Tibial artery (tissue), 4 donors: ENCODE measurements at places on chromosomes 6 and 20.
A peak's percentile ranks its signal among the peaks of the same experiment; 100 is the strongest.

GRCh38 chr6:134421501-134421900, 103.6 kb upstream of the SGK1 start:
- H3K27me3 ChIP-seq, result no peaks in the 10 kb centered on the region
- H3K27ac ChIP-seq, result no peak overlapping the region
- H3K36me3 ChIP-seq, result no peaks in the 10 kb centered on the region
- no peak overlapping the region for H3K4me3 ChIP-seq
- DNase-seq, result no peak

- H3K4me3 ChIP-seq, result no peak overlapping the region
- no peaks in the 10 kb centered on the region for H3K27me3 ChIP-seq
- peaks cover 16% of the 10 kb centered on the region for H3K36me3 ChIP-seq
- no peaks in the 10 kb centered on the region for H3K4me1 ChIP-seq
- no peak overlapping the region for H3K27ac ChIP-seq
- DNase-seq, result no peak
These were observed 29.3 kb downstream of the GMPR start for GRCh38 chr6:16267428-16268263.

- no peaks in the 10 kb centered on the region for H3K27me3 ChIP-seq
- DNase-seq, result no peak
- no peaks in the 10 kb centered on the region for H3K4me1 ChIP-seq
- peak overlapping the region; percentile 94 for H3K4me3 ChIP-seq
- H3K27ac ChIP-seq, result peak overlapping the region; percentile 90
These were observed 950 bp downstream of the PEDS1 start for GRCh38 chr20:50152394-50153152.

DNA sequence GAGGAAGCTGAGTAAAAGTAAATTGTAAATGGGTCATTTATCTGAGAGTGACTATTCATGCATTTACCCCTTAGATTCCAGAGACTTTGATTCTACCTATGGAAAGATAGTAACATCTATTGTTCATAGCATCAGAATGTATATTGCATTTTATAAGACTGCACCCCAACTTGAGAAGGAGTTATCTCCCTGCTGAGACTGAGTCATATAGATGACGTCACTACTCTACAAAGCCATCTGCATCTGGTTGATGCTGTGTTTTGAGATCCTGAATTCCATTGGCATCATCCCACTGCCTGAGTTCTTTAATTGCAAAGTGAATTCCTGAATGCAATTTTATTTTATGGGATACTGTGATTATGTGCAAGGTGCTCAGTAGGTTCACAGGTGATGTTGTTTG, 444.0 kb upstream of the SLC35B3 start:
- no peaks in the 10 kb centered on the region for H3K36me3 ChIP-seq
- H3K4me1 ChIP-seq, result no peaks in the 10 kb centered on the region
- no peak overlapping the region for H3K4me3 ChIP-seq
- H3K27ac ChIP-seq, result no peak overlapping the region
- no peaks in the 10 kb centered on the region for H3K27me3 ChIP-seq
- no peak for DNase-seq

GRCh38 chr20:45833883-45834796, 541 bp downstream of the SNX21 start:
- peak; percentile 90 for DNase-seq
- peaks cover 13% of the 10 kb centered on the region for H3K36me3 ChIP-seq
- peaks cover 30% of the 10 kb centered on the region for H3K4me1 ChIP-seq
- H3K27me3 ChIP-seq, result no peaks in the 10 kb centered on the region

GRCh38 chr6:9412951-9413559, 977.7 kb upstream of the SLC35B3 start:
- no peak for DNase-seq
- H3K36me3 ChIP-seq, result no peaks in the 10 kb centered on the region
- no peak overlapping the region for H3K27ac ChIP-seq
